ENCODE measurements at places on chromosomes 5 and 9.

- no peak for DNase-seq
Measured at GRCh38 chr5:168327994-168328393, 36.5 kb downstream of the WWC1 start.

DNA sequence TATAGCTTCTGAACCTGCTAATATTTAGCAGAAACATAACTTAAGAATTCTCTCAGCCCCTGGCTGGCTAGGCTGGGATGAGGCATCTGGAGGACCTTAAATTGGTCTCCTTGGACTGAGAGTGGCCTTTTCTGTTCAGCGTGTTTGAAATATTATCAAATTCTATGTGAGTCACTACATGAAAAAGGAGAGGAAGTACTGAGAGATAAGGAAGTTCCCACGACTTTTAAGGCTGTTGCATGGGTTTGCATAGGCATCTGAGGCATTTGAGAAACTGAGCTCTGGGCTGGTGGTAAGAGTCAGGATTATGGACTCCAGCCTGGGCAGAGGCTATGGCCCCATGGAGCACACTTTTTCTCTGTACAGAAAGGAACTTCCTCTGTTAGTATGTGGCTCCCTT lies 816.2 kb upstream of the GRAMD2B start:
- no peak for DNase-seq

GRCh38 chr9:125963932-125964331 lies 216.8 kb downstream of the PBX3 start:
- no peak for DNase-seq

GRCh38 chr9:87115785-87116184 lies 168.5 kb upstream of the GAS1 start:
- no peak for DNase-seq

GRCh38 chr9:124512806-124513204 lies 5.6 kb upstream of the NR5A1 start:
- DNase-seq: no peak

DNA sequence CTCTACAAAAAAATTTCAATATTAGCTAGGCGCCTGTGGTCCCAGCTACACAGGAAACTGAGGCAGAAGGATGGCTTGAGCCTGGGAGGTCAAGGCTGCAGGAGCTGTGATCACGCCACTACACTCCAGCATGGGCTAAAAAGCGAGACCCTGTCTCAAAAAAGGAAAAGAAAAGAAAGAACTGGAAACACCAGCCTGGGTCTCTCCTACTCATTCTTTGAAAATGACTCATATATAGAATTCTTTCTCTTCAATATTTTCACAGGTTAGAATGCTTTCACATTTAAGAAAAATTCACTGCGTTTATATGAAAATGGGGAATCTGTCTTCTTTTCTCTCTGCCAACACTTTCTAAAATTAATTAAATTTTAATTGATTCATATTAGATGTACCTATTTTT lies 115.6 kb downstream of the TRPM6 start:
- DNase-seq: no peak

DNA sequence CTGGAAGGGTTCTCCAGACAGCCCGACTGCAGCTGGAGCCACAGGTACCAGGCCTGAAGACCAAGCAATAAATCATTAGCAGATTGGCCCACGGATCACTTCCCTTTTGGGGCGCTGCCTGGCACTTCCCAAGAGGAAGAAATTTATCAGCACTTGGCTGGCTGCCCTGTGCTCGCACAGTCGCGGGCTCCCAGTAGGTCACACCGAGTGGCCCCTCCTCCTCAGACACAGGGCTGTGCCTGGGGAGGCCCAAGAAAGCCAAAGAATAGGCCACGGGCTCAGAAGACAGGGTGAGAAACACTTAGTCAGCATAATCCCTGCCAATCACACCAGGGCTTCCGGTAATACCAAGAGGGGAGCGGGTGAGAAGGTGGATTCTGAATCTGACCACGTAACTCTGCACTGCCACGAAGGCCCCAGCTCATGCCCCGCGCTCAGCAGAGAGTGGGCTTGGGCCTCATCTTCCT lies 115.7 kb upstream of the MSX2 start:
- DNase-seq: no peak

- DNase-seq: no peak
Measured at GRCh38 chr5:66329078-66329477, 185.0 kb downstream of the SREK1 start.

GRCh38 chr5:66795682-66796081 lies 199.5 kb downstream of the MAST4 start:
- no peak for DNase-seq

- DNase-seq: no peak
Measured at GRCh38 chr5:113380807-113381326, 53.9 kb downstream of the TSSK1B start.

GRCh38 chr9:129850821-129851550 lies 15.7 kb downstream of the USP20 start:
- DNase-seq: no peak

- DNase-seq: no peak
Measured at GRCh38 chr5:61991430-61991829, 314.6 kb upstream of the KIF2A start.

DNA sequence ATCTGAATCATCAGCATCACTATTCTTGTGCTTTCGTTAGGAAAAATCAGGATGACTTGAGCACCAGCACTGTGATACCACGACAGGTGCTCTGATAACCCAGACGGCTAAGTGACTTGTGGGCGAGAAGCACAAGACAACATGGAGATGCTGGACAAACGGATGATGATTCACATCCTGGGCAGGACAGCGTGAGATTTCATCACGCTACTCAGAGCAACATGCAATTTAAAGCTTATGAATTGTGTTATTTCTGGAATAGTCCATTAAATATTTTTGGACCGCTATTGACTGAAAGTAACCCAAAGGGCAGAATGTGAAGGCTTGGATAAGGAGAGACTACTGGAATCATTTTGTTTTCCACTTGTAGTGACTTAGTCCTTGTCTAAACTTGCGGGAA lies 114.8 kb upstream of the DAPK1 start:
- DNase-seq: no peak

DNA sequence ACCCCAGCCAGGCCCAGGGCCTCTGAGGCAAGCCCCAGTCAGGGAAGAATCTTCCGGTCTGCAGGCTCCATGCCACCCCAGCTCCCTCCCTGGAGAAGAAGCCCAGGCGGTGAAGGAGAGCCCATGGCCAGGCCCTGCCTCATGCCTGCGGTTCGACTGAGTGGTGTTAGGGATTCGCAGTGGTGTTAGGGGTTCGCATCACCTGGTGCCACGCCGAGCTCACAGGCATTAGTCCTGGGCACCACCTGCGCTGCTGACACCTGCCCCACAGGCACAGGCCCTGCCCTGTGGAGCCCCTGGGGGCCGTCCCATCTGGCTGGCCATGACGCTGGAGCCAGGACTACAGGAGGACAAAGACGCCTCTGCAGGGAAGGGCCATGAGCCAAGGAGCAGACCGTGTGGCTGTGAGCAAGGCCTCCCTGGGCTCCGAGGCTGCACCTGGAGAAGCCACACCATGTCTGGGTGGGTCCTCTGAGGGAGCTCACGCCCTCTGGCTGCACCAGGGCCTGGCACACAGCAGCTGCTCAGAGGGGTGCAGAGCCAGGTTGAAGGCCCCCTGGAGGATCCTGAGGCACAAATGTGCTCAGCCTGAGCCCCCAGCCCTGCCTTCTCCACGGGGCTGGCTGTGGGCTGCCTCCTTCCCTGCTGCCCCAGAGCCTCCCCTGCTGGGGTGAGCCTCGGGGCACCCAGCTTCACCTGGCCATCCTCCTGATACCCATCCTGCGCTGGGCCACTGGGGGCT lies 27.6 kb upstream of the RNF130 start:
- DNase-seq: no peak

DNA sequence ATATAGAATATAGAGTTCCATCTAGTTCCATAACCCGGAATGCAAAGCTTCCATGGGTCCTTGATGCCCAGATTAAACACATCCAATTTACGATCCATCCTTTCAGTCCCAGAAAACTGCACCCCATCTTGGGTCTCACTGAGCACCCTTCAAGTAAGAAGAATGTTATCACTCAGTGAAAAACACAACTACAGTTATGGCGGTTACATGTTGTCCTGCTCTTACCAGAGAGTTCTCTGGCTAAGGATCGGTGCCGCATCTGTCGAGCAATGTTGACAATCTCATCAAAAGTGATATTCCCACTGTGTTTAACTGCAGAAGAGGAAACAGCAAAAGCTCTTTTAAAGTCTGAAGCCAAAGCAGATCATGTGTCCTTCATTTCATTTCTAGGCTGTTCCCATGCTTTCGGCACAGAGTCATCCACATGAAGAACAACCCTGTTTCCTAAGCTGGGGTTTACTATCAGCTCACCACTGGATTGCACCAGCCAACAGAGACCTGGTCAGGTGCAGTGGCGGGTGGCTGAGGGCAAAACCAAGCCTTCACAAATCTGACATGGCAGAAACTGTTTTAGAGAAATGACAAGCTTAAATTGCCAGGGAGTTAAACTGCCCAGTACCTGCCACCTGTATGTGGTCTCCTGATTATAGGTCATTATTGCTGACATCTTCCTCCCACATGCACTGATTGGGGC lies 2.9 kb downstream of the RPL12 start:
- DNase-seq: no peak

- DNase-seq: no peak
Measured at GRCh38 chr5:99449786-99450185, 521.0 kb upstream of the CHD1 start.

All from cerebellar nuclear complex (tissue), 1 donor.